Forelimb muscle (tissue), 1 donor: ENCODE measurements at places on chromosomes 16 and 17. TPM values are rescaled to one million over a fixed set of nuclear protein-coding genes. Genes with fewer than 3 reads are reported as not detected.

GRCh38 chr17:67912656-67913055, 83.6 kb downstream of the C17orf58 start:
- no peak for DNase-seq

DNA sequence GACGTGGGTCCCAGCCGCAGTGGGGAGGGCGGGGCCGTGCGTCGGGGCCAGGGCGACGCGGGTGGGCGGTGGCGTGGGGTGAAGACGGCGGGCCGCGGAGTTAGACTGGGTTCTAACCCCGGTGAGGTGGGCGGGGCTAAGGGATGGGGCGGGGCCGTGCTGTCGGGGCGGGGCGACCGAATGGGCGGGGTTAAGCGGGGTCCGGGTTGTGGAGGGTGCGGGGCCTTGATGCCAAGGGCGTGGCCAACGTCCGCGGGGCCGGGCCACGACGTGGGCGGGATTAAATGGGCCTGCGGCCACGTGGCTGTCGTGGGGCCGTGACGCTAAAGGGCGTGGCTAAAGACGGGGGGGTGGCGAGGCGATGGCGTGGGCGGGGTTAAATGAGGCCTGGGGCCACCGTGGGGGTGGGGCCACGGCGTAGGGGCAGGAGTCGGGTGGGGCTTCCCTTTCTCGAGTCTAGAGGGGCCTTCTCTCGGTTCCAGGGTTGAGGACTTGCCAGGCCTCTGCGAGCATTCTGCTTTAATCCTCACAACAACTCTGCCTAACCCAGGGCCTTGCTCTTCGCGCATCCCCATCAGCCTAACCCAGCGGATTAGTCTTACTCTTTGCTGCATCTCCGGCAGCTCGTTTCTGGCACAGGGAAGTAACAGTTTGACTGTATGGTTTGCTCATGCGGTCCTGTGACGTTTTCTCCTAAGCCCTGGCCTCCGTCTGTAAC, 739 bp downstream of the TCF25 start:
- peak; percentile 64 for DNase-seq

DNA sequence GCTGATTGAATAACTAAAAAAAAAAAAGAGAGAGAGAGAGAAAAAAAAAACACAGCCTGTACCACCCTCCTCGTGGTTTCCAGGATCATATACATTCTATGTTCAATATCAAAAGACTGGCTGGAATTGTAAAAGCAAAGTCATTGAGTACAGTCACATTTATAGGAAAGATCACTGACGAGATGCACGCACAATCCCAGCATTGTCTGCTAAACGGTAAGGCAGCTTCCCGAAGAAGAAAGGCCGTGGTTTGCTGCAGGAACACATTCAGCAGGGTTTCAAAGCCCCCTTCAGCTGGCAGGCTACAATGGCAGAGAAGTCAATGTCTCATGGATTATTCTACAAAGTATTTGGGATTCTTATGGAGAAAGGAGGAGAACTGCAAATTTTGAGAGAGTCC, 9.3 kb downstream of the NQO1 start:
- no peak for DNase-seq

G6PC1 gene
- polyA plus RNA-seq = not detected

DRG2 gene
- 24.9 TPM for polyA plus RNA-seq
